ENCODE measurements at places on chromosomes 16 and 17.
A peak's percentile ranks its signal among the peaks of the same experiment; 100 is the strongest.

GRCh38 chr16:16924613-16925012, 545.7 kb downstream of the NPIPA7 start:
- peak; percentile 33 for DNase-seq

GRCh38 chr16:4373909-4374742, 2.5 kb downstream of the VASN start:
- peak; percentile 79 for DNase-seq

DNA sequence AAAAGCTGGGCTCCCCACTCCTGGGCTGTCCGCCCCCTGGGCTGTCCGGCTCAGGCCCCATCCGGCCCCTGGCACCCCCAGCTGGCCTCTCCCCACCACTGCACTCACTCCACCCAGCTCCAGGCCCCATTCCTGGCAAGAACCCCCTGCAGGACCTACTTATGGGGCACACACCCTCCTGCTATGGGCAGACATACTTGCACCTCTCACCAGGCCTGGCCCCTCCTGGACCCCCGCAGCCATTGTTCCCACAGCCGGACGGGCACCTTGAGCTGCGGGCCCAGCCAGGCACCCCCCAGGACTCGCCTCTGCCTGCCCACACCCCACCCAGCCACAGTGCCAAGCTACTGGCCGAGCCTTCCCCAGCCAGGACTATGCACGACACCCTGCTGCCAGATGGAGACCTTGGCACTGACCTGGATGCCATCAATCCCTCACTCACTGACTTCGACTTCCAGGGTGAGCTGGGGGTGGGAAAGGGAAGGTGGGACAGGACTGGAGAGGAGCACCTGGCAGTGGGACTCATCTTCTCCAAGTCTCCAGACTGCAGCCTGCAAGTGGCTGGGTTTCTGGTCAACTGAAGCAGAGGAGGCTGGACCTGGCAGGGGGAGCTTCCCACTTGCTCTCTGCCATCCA, 17.6 kb downstream of the UNC119 start:
- no peak for DNase-seq

- DNase-seq = no peak
These were observed 70.5 kb downstream of the MPRIP start for GRCh38 chr17:17112628-17113200.
